ENCODE measurements at places on chromosomes 1 and 21.
A peak's percentile ranks its signal among the peaks of the same experiment; 100 is the strongest.

DNA sequence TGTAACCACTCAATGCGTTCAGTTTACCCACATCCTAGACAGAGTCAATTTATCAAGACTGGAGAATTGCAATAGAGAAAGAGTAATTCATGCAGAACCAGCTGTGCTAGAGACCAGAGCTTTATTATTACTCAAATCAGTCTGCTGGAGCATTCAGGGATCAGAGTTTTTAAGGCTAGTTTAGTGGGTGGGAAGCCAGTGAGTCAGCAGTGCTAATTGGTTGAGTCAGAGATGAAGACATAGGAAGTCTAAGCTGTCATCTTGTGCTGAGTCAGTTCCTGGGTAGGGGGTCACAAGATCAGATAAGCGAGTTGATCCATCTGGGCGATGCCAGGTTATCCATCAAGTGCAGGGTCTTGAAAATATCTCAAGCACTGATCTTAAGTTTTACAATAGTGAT is 499.6 kb downstream of the MRPL39 start:
- no peak for DNase-seq

DNA sequence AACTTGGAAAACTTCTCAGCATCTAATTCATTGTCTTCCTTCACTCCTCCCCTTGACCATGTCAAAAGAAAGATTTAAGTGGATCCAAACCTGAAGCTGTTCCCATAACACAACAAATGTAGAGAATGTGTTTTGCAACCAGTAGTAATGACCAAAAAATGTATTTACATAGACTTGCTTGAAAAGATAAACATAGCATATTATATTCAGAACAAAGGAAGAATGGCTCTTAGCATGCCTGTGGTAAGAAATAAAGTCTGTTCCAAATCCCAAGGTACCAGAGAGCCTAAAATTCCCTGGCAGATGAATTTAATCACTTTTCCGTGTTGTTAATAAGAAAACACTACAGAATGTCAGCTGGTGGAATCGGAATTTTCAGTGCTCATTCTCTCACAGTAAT is 36.8 kb downstream of the FMO3 start:
- DNase-seq: no peak

DNA sequence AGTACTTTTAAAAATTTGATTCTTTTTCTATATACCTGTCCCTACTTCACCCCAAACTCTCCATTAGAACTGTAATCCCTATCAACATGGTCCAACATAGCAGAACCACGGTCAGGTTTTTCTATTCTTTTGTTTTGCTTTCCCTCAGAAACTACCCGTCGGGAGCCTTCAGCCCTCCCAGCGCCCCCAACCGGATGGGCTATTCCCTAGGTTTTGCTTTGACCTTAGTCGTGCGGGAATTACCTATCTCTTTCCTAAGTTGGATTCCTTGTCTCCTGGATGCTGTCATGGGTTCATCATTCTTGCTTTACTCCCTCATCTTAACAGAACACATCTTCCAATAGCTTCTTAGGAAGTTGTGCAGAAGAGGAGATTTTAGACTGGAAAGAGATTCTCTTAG is 97.5 kb upstream of the LBR start:
- no peak for DNase-seq

DNA sequence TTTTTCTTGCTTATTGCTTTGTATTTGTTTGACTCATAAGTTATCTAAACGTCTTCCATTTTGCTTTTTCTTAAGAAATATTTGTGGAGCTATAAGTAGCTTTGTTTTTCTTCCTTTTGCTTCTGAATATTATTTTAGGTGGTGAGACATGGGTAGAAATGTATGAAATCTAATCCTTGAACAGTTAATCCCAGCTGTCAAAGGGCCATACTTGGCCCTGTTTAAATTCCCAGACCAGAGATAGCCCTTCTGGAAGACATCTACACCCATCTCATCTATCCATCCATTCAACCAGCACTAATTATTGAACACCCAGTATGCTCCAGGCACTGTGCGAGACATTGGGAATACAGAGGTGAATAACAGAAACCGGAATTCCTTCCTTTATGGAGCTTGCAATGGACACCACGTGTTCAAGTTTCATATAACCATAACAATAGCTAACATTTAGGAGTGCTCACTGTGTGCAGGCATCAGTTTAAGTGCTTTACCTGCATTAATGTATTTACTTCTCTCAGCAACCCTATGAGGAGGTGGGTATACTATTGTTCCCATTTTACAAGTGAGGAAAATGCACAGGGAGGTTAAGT is 8.7 kb downstream of the TACSTD2 start:
- no peak for DNase-seq

DNA sequence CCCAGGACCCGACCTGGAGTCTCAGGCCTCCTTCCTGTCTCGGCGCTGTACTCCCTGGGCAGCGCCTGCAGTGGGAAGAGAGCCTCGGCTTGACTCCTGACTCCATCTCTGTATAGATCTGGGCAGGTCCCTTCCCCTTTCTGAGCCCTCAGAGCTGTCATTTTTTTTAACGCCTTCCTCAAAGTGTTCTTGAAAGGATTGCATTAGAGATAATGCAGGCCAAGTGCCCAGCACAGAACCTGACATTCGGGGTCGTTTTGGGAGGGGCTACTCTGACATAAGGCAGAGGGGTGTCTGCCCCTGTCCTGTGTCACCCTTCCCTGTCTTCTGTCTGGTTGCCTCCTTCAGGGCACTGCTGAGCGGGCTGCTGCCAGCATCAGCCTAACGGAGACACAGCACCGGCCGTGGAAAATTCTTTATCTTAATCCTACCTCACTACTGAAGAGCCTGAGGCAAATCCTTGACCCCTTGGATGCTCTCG is 271.6 kb downstream of the TRABD2B start:
- no peak for DNase-seq

DNA sequence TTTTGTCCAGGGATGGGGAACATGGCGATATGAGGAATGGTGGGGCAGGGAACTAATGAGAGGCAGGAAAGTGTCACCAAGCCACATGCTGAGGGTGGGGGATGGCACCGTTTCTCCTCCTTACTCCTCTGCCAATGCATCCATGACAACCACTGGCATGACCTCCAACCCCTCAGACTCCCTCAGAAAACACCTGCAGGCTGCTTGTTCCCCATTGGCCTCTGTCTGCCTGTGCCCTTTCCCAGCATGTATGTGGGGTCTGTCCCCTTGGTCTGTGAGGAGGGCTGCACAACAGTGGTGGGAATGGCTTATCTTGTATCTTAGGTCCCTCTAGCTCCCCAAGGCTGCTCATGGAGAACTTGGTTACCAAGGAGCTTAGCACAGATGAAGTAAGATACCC is 137.2 kb upstream of the NGF start:
- DNase-seq: no peak

- DNase-seq: peak; percentile 91
Observed at GRCh38 chr21:35048706-35049617, at the start of gene RUNX1. Gene RUNX1, minus strand, starts transcription at chr21:35049302.

- no peak for DNase-seq
Observed at GRCh38 chr1:39757501-39757900, 13.6 kb downstream of the OXCT2 start.

- no peak for DNase-seq
Observed at GRCh38 chr1:64518692-64519481, 49.0 kb downstream of the CACHD1 start.

DNA sequence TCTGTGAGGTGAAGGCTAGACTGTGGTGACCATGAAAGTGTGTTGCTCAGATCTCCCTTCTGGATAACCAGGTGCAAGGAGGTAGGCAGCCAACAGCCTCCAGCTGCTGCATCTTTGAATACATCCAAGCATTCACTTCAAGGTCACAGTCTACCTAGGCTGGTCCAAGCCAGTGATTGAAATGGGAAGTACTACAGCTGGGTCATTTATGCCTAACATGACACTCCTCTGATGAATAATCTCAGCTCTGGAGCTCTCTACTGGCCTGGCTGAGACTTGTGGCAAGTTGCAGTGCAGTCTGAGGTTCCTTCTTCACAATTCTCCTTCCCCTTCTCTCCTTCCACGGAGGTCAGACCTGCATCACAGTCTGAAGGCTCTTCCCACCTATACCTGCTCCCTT is 35.0 kb upstream of the ARHGAP29 start:
- no peak for DNase-seq

- no peak for DNase-seq
Observed at GRCh38 chr21:38524168-38525153, 26.2 kb upstream of the ERG start.

DNA sequence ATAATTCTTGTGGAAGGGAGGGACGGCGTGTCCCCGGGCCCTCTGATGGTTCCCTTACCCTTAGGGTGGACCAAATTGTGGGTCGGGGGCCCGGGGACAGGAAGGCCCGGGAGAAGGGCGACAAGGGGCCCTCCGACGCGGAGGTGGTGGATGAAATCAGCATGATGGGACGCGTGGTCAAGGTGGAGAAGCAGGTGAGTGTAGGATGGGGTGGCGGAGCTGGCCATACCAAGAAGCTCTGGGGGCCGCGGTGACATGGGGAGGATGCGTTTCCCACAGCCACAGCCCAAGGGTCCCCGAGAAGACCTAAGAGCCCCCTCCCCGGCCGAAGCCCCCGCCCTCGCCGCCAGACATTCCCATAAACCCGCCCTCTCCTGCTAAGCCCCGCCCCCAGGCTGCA is 24.6 kb downstream of the CITED4 start:
- DNase-seq: no peak

DNA sequence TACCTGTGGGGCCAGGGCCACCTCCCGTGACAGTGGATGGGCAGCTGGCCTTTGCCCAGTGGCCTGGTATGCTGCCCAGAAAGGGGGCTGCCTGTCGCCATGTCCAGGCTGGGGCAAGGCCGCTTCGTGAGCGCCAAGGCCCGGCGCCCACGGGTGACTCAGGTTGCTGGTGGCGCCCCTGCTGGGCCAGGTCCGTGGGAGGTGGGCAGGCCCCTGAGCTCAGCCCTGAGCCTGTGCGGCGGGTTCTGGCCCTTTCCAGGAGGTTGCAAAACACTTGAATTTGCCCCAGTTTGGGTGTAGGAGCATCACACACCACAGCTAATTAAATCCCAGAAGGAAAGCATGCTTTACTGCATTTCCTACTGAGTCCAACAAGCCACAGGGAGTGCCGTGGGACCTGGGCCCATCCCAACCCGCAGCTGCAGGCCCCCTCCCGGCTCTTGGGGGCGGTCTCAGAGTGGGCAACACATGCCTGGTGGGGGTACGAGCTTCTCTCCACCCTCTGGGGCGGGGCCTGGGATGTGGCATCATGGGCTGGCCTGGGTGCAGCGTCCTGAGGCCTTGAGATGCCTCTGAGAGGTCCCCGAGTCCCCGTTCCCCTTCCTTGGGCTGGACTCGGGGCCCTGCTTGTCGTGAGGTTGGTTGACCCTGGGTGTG is 159.8 kb downstream of the PEX14 start:
- DNase-seq: no peak

GRCh38 chr1:33137800-33138199 is 44.0 kb downstream of the TRIM62 start:
- DNase-seq: peak; percentile 26

- peak; percentile 37 for DNase-seq
Observed at GRCh38 chr21:41899426-41900202, 20.5 kb upstream of the PRDM15 start.

GRCh38 chr1:31588751-31589515 is 12.6 kb downstream of the TINAGL1 start:
- DNase-seq: no peak

DNA sequence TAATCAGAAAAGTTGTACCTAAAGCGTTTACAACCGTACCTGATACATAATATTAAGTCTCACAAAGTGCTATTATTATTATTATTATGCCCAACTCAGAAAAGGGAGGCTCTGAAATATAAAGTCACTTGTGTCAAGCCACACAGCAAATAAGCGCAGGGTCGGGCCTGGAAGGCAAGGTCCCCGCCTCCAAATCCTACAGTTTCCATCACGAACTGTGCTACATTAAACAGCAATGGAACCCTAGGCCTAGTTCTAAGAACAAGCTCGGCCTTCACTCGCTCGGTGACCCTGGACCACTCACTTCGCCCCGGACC is 549 bp downstream of the PARS2 start:
- DNase-seq: no peak

- DNase-seq: no peak
Observed at GRCh38 chr1:91706140-91706957, 179.6 kb downstream of the TGFBR3 start.

- no peak for DNase-seq
Observed at GRCh38 chr1:90712915-90713730, 4.0 kb downstream of the BARHL2 start.
